Activated CD8-positive, alpha-beta T cell treated with anti-CD3 and anti-CD28 coated beads, Interleukin-2, amount 10 ng/mL, durations not matched to agents 7 days and 5 days (primary cell): ENCODE measurements at places on chromosomes 7 and 10. TPM values are rescaled to one million over a fixed set of nuclear protein-coding genes. Genes with fewer than 3 reads are reported as not detected.

GRCh38 chr10:129165076-129165720 is 301.8 kb upstream of the MGMT start:
- no peak for DNase-seq

GRCh38 chr10:90920986-90921666 is at the start of gene ANKRD1:
Gene ANKRD1, minus strand, starts transcription at chr10:90921087. Its CDS starts 60 bp downstream, at chr10:90921027.
- no peak for DNase-seq

- DNase-seq = no peak
These were observed 12.8 kb downstream of the NOS3 start for GRCh38 chr7:151003572-151003971.

Gene AIMP2
- 39.3 TPM for total RNA-seq

Gene NHLRC2
- 24.6 TPM for total RNA-seq
